SJCRH30 (cell line): ENCODE measurements at places on chromosomes 11 and 22. TPM values are rescaled to one million over a fixed set of nuclear protein-coding genes. Genes with fewer than 3 reads are reported as not detected.

GRCh38 chr11:132802947-132803346 lies 729.4 kb downstream of the OPCML start:
- H3K36me3 ChIP-seq = no peaks in the 10 kb centered on the region
- H3K27me3 ChIP-seq = no peaks in the 10 kb centered on the region
- DNase-seq = no peak
- no peak overlapping the region for H3K4me3 ChIP-seq
- H3K27ac ChIP-seq = no peak overlapping the region
- H3K4me1 ChIP-seq = no peaks in the 10 kb centered on the region

DNA sequence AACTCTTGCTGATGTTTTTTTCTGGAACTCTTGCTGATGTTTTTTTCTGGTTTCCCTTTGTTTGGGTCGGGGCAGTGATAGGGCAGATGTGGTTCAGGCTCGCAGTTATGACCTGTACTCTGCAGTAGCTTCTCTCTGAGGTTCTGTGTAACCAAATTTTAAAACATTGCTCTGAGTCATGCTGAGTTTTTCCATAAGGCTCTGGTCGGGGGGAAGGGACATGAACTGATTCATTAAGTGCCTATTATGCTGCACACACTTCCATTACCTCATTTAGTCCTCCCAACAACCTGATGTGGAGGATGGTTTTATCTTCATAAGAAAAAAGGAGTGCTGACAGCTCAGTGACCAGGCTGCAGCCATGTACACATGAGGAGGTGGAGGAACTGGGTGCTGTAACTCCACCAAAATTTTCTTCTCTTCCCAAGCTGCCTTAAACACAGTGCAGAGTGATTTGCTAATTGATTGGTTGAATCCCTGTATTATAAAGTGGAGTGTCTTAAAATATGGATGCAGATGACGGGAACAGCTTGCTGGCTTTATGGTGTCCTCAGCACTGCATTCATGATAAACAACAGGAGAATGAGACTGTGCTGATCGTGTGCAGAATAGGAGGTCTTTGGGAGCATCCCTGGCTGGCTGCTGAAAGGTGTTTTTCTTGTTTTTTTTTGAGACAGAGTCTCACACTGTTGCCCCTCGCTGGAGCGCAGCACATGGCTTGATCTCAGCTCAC lies 19.1 kb downstream of the TNRC6B start:
- no peak overlapping the region for H3K4me3 ChIP-seq
- H3K27me3 ChIP-seq = no peaks in the 10 kb centered on the region
- H3K36me3 ChIP-seq = no peaks in the 10 kb centered on the region
- no peak overlapping the region for H3K27ac ChIP-seq
- H3K4me1 ChIP-seq = no peaks in the 10 kb centered on the region

GRCh38 chr11:76794371-76795289 lies 11.5 kb downstream of the TSKU start:
- no peak overlapping the region for H3K27ac ChIP-seq
- H3K36me3 ChIP-seq = no peaks in the 10 kb centered on the region

DNA sequence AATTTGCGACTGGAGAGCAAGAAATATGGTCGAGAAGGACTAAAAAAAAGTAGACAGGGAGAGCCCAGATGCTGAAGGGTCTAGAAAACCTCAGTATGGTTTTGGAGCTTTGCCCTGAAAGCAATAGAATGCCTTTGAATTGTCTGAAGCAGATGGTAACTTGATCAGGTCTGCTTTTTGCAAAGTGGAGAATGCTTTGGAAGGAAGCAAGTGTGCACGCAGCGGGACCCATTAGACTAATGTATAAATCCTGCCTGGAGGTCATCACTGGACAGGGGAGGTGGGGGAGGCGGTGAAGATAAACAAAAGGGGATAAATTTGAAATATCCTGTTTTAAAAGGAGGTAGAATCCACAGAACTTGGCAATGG lies 757 bp upstream of the HINFP start:
- peaks cover 9% of the 10 kb centered on the region for H3K4me1 ChIP-seq
- peak overlapping the region; percentile 70 for H3K27ac ChIP-seq
- 0 out of 2 replicates have a peak, but pooled peaks cover 2% of the 10 kb centered on the region for H3K36me3 ChIP-seq
- peak; percentile 54 for DNase-seq

DNA sequence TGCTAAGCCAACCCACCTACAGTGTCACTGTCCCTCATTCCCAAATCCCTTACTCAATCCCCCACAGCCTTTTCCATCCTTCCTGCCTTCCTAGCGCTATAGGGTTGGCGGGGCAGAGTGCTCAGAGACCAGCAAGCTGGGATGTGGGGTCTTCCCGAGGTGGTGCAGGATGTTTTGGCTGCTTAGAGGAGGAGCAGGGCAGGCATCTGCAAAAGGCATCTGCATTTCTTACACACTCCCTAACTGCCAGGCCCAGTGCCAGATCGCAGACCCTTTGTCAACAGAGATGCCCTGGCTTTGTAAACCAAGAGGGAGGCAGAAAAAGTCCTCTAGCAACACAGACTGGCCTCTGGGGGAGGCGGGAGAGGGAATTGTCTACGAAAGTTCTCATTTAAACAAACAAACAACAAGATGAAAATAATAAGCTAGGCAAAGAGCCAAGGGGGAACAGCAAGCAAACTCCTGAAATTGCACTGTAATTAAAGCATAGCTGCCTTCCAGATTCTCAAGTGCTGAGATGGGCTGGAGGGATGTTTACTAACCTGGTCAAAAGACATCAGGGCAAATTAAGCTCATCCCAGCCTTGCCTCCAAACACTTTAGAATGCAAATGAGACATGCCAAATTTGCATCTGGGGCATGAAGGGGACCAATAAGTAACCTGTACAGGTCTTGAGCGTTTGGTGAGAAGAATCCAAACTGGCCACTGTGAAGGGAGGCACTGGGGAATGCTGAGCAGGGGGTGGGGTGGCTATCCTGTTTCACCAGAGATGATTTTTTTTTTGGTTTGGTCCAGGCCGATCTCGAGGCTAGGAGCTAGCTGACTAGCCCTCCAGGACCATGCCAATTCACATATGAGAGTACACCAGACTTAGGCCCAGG lies 38.1 kb upstream of the ADA2 start:
- H3K27ac ChIP-seq = peak overlapping the region; percentile 92
- no peaks in the 10 kb centered on the region for H3K36me3 ChIP-seq
- H3K27me3 ChIP-seq = no peaks in the 10 kb centered on the region

DNA sequence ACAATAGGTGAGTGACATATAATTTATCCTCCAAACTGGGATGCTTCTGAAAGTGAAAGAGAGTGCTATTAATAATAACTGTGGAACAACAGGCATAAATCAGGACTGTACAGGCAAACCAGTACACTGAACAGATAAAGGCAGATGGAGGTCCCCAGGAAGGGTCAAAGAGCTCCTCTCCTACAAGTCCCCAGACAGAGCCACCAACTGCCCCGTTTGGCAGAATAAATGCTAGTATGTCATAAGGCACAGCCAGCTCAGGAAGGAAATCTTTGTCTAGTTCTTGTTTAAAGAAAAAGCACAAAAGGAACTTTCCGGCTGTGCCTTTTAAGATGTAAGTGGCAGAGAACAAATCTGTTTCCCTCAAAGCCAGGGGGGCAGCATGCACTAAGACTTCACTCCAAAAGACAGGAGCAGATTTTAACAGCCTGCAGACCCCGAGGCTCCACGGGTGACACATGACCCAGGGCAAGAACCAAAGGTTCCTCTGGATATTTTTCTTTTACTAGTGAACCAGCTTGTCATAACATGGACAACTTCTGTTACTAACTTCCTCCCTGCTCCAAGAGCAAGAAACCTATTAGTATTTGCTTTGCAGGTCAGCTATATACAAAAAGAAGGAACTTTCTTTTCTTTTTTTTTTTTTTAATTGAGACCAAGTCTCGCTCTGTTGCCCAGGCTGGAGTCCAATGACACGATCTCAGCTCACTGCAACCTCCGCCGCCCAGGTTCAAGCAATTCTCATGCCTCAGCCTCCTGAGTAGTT lies 50.2 kb downstream of the MYH9 start:
- H3K36me3 ChIP-seq = peaks cover 72% of the 10 kb centered on the region
- no peak for DNase-seq
- no peaks in the 10 kb centered on the region for H3K27me3 ChIP-seq
- H3K4me1 ChIP-seq = peaks cover 30% of the 10 kb centered on the region
- H3K27ac ChIP-seq = no peak overlapping the region
- H3K4me3 ChIP-seq = no peak overlapping the region

DNA sequence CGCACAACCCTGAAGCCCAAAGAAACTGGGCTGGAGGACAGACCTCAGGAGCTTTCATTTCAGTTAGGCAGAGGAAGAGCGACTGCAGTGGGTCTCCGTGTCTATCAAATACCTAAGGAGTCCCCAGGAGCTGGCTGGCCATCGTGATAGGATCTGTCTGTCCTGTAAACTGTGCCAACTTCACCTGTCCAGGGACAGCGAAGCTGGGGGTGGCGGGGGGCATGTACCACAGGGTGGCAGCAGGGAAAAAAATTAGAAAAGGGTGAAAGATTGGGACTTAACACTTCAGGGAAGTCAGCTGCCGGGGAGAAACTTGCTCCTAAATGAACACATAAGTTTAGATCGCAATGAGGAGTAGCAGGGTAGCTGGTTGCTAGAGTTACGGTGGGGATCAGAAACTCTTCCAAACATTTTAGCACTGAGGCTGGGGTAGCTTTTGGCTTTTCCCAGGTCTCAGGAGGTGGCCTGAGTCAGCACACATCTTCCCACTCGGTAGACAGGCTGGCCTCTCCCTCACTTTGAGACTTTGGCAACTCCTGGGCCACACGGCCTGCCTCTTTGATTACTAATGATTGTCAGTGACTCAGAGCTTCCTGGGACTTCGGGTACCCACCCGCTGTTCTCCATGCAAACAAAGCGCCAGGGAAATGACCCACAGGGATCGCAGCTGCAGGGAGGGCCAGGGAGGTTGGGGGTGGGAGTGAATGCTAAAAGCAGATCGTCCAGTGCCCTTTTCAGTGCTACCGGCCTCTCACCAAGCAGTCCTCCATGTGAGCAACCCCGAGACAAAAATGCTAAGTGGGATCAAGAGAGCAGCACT lies 2.9 kb upstream of the MTFP1 start:
- peaks cover 7% of the 10 kb centered on the region; the same call in 1 of the 2 replicates for H3K36me3 ChIP-seq
- H3K27me3 ChIP-seq = no peaks in the 10 kb centered on the region
- peaks cover 22% of the 10 kb centered on the region; the same call in 1 of the 2 replicates for H3K4me1 ChIP-seq
- DNase-seq = peak; percentile 64

DNA sequence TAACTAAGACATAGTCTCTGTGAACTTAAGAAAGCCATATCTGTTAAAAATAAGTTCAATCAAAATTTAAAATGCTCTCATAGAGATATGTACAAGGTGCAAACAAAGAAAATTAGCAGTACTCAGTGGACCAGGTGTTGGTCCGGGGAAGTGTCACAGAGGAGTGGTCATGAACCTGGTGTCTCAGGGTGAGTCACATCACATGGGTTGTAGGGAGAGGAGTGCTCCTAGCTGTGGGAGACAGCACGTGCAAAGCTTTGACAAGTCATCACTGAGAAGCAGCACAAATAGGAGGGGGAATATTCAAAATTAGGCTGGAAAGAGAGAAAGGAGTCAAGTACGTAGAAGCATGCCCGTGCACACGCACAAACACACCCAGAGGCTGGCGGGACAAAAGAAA lies 438.1 kb downstream of the NTM start:
- no peak overlapping the region for H3K4me3 ChIP-seq
- H3K27ac ChIP-seq = no peak overlapping the region
- no peak for DNase-seq
- H3K27me3 ChIP-seq = no peaks in the 10 kb centered on the region; the same call in 1 of the 2 replicates

DNA sequence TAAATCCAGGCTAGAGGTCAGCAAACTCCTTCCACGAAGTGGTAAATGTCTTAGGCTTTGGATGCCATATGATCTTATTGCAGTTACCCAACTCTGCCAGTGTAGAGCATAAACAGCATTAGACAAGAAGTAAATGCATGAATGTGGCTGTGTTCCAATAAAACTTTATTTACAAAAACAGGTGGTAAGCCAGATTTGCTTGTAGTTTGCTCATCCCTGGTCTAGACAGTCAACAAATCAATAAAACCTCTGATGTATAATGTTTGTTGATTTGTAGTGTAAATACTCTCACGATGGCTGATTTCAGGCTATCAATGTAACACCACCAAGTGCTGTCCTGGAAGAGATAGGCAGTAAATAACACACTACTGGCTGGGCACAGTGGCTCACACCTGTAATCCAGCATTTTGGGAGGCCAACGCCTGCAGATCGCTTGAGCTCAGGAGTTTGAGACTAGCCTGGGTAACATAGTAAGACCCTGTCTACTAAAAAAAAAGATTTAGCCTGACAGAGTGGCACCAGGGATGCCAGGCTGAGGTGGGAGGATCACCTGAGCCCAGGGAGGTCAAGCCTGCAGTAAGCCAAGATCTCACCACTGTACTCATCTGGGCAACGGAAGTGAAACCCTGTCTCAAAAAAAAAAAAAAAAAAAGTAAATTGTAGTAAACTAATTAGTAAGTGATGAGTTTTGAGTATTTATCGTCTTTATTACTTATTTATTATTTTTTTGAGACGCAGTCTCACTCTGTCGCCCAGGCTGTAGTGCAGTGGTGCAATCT lies 6.9 kb upstream of the CATSPER1 start:
- DNase-seq = no peak
- H3K4me3 ChIP-seq = no peak overlapping the region
- H3K27ac ChIP-seq = no peak overlapping the region
- no peaks in the 10 kb centered on the region for H3K36me3 ChIP-seq
- no peaks in the 10 kb centered on the region; the same call in 1 of the 2 replicates for H3K27me3 ChIP-seq

- no peak for DNase-seq
- no peak overlapping the region for H3K27ac ChIP-seq
- no peak overlapping the region for H3K4me3 ChIP-seq
- no peaks in the 10 kb centered on the region for H3K36me3 ChIP-seq
- no peaks in the 10 kb centered on the region for H3K27me3 ChIP-seq
- no peaks in the 10 kb centered on the region for H3K4me1 ChIP-seq
Observed at GRCh38 chr11:114972105-114972504, 293.8 kb downstream of the NXPE2 start.

DNA sequence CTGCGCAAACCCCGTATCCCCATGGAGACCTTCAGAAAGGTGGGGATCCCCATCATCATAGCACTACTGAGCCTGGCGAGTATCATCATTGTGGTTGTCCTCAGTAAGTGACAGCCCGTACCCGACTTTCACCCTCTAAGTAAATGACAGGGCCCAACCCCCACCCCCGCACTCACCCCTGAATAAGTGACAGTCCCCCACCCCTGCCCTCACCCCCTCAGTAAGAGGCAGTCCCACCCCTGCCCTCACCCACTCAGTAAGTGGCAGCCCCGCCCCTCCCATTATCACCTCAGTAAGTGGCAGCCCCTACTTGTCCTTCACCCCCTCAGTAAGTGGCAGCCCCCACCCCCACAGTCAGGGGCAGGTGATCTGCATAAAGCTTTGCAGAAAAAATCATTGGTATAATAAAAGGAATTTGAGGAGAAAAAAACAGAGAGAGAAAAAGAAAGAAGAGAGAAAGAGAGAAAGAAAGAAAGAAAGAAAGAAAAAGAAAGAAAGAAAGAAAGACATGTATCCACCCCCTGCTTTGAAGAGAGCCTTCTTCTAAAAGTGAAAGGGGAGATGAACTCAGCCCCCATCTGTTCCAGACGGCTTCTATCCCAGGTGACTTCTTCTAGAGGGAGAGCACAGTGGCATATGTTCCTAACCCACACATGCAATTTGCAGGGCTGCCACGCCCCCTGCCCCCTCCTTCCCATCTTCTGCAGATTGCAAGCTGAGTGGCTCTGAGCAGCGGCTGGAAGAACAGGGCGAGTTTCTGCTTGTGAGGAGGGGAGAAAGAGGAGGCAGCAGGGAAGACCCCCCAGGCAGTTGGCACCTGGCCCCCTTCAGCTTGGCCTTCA lies 12.5 kb upstream of the SMIM35 start:
- H3K27me3 ChIP-seq = no peaks in the 10 kb centered on the region
- no peaks in the 10 kb centered on the region for H3K36me3 ChIP-seq
- no peaks in the 10 kb centered on the region for H3K4me1 ChIP-seq
- H3K27ac ChIP-seq = no peak overlapping the region
- DNase-seq = no peak

KCNQ1OT1 gene
- total RNA-seq = 8.5 and 12.3 TPM in 2 replicates

FAT3 gene
- total RNA-seq = 20.1 and 23.1 TPM in 2 replicates

SLC25A45 gene
- total RNA-seq = 1.1 and 1.3 TPM in 2 replicates

SLC22A6 gene
- not detected in 2 replicates for total RNA-seq

NFAM1 gene
- total RNA-seq = 0.18 TPM in 1 of 2 replicates, not detected in the other

OR2AG2 gene
- total RNA-seq = not detected in 2 replicates

ARHGAP20 gene
- total RNA-seq = not detected in 2 replicates

OR5D16 gene
- not detected in 2 replicates for total RNA-seq

SCGB2A2 gene
- total RNA-seq = not detected in 2 replicates
